ENCODE measurements at places on chromosomes 3 and 15. TPM values are rescaled to one million over a fixed set of nuclear protein-coding genes. Genes with fewer than 3 reads are reported as not detected.

GRCh38 chr3:109149078-109149477 lies 12.6 kb downstream of the C3orf85 start:
- no peak for DNase-seq

The TLR9 gene
- total RNA-seq = 0.42 TPM

DNA sequence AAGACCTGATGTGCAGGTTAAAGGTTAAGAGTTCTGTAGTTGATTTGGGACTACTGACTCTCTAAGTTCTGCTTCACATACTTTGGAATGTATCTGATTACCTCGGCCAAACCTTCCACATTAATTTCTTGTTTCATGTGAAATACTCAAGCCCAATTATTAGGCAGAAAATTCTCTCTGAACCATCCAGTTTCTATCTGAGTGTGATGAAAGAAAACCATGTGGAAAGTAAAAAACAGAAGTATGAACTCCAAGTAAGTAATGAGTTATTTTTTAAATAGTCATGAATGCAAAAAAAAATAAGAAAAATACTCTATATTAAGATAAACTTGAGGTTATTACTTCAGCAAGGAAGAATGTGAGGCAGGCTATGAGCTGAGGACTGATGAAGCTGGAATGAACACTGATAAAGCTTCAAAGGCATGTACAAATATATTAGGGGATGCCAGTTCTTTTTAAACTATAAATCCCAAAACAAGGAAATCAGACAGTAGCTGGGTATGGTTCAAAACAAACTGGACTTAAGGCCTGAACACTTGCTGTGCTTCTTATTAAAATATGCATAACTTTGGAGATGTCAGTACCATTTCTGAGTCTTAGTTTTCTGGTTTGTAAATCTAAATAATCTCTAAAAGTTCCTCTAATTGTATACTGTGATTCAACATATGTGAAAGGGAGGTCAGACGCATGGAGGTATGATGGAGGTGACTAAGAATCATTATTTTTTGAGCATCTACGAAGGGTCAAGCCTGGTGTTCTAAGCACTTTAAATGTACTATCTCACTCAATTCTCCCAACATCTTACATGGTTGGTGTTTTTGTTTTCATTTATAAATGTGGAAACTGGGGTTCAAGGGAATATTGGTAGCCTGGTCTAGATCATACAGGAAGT lies 59.6 kb downstream of the COL6A6 start:
- DNase-seq = no peak

DNA sequence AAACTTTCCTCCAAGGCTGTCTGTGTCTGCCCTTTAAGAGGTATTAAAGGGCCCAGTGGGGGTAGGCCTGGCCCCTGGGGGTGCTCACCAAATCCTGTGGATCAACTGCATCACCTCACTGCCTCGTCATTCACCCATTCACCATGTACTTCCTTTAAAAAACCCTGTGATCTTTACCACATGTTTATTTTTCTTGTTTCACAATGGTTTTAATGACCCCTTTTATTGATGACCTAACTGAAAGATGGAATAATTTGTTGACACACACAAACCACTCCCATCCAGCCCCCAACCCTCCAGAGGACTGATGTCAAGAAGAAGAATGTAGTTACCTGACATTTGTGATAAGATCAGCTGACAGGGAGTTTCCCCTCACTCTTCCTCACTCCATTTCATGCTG lies 40.8 kb downstream of the KCNAB1 start:
- no peak for DNase-seq

- no peak for DNase-seq
Measured at GRCh38 chr3:101072300-101072699, 79.1 kb upstream of the ABI3BP start.

- DNase-seq = no peak
Measured at GRCh38 chr3:155420406-155420805, 126.9 kb upstream of the STRIT1 start.

The CFAP100 gene
- total RNA-seq = not detected

DNA sequence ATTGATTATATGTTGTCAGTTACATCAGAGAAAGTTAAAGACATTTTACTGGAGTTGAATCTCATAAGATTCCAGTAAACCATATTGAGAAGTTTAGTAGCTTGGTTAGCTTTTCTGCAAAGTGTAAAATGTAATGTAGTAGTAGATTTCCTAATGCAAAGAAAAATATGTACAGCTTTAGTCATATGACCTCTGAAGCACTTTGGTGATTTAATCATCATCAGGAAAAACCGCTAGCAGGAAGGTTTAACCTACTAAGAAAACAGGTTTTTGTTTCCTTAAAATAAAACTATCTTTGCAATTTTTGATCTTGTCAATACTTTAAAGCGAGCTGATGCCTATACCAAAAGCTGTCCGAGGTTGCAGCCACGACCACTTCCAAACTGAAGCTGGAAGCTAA lies 364.6 kb upstream of the ZNF385D start:
- DNase-seq = no peak

DNA sequence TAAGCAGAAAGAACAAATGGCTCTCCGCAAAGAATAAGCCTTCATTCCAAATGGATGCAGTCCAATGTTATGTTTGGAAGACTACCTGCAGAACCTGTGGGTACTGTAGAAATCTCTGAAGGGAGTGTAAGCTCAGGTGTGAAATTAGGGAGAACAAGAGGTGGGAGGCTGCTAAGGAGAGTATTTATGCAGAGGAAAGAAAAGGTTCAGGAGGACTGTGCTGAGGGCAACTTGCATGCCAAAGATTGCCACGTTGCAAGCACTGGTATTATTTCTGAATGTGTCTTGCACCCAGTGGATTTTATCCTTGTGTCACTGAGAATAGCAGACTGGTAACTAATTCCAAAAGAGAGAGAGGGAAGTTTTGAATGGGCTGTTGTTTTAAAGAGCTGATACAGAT lies 144.1 kb downstream of the ITPR1 start:
- no peak for DNase-seq

The SHC4 gene
- 18.6 TPM for total RNA-seq

The AGBL1 gene
- 0.21 TPM for total RNA-seq

The CPEB1 gene
- total RNA-seq = 1.1 TPM
